Mucosa of gallbladder (tissue), 1 donor: ENCODE measurements at places on chromosomes 1 and 21. TPM values are rescaled to one million over a fixed set of nuclear protein-coding genes. Genes with fewer than 3 reads are reported as not detected.

DNA sequence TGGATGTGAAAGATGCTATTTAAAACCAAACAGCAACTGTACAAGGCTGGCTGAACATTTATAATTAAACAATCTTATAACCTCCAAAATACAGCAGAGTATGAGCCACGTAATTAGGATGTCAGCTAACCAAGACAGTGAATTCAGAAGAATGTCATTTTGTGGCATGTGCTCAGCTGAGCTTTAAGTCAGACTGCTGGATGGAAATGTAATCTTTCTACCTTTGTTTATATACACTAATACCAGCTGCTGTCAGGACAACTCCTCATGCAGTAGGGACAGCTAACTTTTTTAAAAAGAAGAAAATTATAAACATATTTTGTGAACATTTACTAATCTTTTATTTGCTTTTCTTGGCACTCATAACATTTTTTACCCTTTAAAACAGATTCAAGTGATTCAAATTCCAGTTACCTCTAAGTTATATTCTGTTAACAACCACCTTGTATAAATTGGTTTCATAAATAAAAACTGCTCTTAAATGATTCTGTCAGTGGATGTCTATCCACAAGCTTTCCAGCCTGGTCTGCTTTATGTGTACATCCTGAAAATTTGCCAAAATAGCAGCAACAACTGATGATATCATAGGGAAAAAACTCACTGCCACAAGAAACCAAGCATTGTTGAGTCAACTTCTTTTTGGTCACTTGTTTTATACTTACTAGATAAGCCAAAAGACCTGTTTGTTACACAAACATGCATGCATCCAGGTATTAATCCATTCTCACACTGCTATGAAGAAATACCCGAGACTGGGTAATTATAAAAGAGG, 36.1 kb downstream of the DPH5 start:
- no peak for DNase-seq

The CD1B gene
- not detected for total RNA-seq

DNA sequence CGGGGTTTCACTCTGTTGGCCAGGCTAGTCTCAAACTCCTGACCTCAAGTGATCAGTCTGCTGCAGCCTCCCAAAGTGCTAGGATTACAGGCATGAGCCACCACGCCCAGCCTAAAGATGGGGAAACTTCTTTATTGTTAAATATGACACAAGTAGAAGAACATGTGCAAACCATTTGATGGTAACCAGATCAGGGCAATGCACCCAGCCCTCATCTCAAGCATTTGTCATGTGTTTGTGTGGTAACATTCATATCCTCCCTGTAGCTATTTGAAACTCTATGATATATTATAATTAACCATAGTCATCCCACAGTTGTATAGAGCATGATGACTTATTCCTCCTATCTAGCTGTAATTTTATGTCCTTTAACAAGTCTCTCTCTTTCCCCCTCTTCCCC, 119.5 kb upstream of the TMPRSS2 start:
- DNase-seq = no peak

DNA sequence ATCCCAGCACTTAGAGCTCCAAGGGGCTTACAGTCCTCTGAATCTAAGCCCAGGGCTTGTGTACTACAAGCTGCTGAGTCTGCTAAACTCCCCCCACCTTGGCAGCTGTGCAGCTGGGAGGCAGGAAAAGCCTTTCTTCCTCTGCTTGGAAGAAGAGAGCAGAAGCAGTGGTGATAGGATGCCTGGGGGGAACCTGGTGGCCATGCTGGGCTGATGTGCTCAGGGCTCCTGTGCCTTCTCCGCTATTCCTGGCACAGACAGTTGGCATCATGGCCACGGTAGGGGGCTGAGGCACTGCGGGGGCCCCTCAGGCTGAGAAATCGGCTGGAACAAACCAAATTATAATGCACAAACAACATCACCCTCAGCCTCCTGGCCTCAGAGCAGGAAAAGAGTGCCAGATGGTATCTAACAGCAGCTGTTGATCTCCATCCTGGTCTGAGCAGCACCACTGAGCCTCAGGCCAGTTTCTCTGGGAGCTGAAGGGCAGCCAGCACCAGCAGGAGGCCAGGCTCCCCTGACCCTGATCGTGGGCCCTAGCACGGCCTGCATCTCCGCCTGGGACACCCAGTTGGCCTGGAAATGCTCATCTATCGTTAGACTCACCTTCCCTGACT, 35.8 kb downstream of the ECE1 start:
- DNase-seq = peak; percentile 32

GRCh38 chr1:150273311-150273710, 721 bp downstream of the C1orf54 start:
- DNase-seq = no peak

DNA sequence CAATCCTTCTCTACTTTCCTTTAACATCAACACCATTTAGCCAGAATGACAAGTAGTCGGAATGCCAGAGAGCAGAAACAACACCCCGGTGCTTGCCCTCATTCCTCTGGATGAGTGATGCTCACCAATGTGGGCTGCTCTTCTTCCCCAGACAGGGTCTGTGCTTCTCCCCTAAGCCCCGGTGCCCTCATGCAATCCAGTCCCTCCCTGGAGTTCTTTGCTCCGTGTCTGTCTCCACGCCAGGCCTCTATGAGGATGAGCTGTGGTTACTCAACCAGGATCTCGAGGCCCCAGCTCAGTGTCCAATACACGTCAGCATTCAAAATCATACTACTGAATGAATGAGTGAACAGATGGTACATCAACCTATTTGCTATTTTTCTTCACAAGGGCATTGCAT, 29.7 kb upstream of the PDE9A start:
- DNase-seq = no peak

DNA sequence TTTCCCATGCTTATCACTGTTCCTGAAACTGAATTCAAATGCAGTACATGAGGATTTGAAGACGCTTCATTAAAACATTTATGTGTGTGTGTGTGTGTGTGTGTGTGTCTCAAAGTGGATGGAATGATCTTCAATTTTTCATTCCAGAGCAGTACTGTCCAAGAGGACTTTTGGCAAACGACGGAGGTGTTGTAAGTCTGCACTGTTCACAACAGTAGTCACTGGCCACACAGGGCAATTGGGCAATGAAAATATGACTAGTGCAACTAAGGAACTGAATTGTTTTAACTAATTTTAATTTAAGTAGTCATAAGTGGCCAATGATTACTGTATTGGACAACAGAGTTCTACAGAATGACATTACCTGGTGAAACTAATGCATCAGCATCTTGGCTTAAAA, 5.0 kb downstream of the TAF5L start:
- DNase-seq = no peak

- DNase-seq = peak; percentile 17
Observed at GRCh38 chr21:41641821-41642701, 124.8 kb downstream of the RIPK4 start.

The NTMT2 gene
- not detected for total RNA-seq

DNA sequence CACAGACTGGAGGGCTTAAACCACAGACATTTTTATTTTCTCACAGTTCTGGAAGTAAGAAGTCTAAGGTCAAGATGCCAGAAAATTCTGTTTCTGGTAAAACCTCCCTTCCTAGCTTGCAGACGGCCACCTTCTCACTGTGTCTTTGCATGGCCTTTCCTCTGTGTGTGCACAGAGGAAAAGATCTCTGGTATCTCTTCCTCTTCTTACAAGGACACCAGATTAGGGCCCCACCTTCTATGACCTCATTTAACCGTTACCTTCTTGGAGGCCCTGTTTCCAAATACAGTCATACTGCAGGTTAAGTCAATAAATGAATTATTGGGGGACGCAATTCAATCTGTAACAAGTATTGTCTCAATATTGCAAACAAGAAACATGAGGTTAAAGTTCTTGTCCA, 63.0 kb upstream of the PRDX6 start:
- no peak for DNase-seq
